CD8-positive, alpha-beta memory T cell (primary cell): ENCODE measurements at places on chromosomes 4 and X.
A peak's percentile ranks its signal among the peaks of the same experiment; 100 is the strongest.

- DNase-seq, result no peak
- H3K4me3 ChIP-seq, result no peak overlapping the region
- H3K27ac ChIP-seq, result no peak overlapping the region
Measured at GRCh38 chr4:86582410-86582809, 11.7 kb upstream of the PTPN13 start.

GRCh38 chr4:23923840-23924239 is 34.0 kb upstream of the PPARGC1A start:
- H3K4me3 ChIP-seq, result no peak overlapping the region
- no peaks in the 10 kb centered on the region for H3K4me1 ChIP-seq
- H3K27ac ChIP-seq, result no peak overlapping the region
- DNase-seq, result no peak

DNA sequence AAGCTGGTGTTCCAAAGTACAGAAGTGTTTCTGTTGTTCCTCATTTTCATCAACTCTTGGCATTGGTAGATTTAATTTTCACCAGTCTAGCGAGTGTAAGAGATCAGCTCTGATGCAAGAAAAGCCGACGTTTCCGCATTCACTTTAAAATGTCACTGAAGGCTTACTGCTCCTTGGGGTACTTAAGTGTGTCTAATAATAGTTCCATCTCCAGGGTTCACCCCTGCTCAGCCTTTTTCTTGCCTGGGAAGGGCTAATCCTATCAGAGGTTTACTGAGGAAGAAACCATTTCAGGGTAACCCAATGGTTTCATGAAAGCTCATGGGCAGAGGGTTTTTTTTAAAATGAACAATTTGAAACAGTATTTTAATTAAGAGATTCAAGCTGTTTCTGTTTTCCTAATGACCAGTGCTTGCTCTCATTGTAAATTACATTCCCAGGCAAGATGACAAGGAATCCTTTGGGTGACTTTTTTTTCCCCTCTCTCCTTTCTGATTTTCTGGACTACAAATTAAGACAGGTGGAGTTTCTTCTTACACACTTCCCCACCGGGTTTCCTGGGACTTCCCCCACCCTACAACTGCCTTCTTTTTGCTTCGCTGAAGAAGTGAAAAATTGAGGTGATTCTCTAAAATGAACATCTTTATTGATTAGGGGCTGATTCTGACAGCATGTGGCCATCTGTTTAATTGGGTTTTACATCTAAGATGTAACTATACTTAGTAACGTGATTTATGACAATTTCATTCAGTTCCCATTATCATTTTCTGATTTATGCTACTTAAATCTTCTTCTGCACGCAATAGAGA is 78.7 kb upstream of the CBLL2 start:
- H3K36me3 ChIP-seq, result no peaks in the 10 kb centered on the region
- no peak overlapping the region for H3K4me3 ChIP-seq
- DNase-seq, result no peak
- no peaks in the 10 kb centered on the region for H3K4me1 ChIP-seq

GRCh38 chr4:62028745-62029144 is 828.6 kb downstream of the ADGRL3 start:
- no peaks in the 10 kb centered on the region for H3K27me3 ChIP-seq

- no peaks in the 10 kb centered on the region for H3K36me3 ChIP-seq
- peaks cover 4% of the 10 kb centered on the region for H3K4me1 ChIP-seq
- no peaks in the 10 kb centered on the region for H3K27me3 ChIP-seq
- H3K27ac ChIP-seq, result no peak overlapping the region
- H3K4me3 ChIP-seq, result no peak overlapping the region
- no peak for DNase-seq
Measured at GRCh38 chr4:6808259-6808658, 25.7 kb downstream of the KIAA0232 start.

DNA sequence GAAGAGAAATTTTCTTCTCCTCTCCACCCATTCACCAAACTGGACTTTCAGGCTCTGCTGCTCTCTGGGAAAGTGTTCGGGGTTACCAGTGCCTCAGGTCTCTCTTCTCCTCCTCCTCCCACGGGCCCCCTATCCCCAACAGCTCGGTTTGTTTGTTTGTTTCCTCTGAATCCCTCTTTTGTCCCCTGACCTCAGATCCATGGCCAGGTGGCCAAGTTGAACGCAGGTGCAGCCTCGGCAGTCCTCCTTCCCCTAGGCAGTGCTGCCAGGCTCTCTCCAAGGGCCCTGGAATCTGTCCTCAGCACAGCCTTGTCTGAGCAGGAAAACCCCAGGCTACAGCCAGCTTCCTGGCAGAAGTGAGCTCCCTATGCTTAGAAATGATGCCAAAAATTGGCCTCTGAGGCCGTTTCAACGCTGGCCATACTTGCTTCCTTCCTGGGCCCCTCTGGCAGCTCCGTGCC is 60.0 kb downstream of the FHDC1 start:
- no peak overlapping the region for H3K4me3 ChIP-seq
- no peak for DNase-seq
- no peaks in the 10 kb centered on the region for H3K36me3 ChIP-seq
- H3K27ac ChIP-seq, result no peak overlapping the region
- H3K27me3 ChIP-seq, result no peaks in the 10 kb centered on the region
- no peaks in the 10 kb centered on the region for H3K4me1 ChIP-seq

DNA sequence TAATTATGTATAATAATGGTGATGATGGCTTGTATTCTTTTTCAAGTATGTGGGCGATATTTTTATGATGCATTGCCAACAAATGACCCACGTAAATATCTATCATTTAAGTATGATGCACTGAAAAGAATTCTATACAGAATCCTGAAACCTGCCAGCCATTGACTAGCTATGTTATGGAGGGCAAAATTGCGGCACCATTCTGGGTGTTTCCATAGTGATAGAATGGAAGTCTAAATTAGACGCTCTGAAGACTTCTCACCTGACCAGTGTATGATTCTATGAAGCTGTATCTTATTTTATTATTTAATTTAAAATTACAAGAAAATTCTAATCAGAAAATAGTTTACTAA is 677 bp upstream of the CENPC start:
- H3K27ac ChIP-seq, result peak overlapping the region; percentile 63
- H3K4me1 ChIP-seq, result peaks cover 19% of the 10 kb centered on the region
- peak overlapping the region; percentile 55 for H3K4me3 ChIP-seq
- H3K27me3 ChIP-seq, result no peaks in the 10 kb centered on the region

- H3K4me3 ChIP-seq, result no peak overlapping the region
- H3K27me3 ChIP-seq, result no peaks in the 10 kb centered on the region
- DNase-seq, result no peak
- H3K27ac ChIP-seq, result no peak overlapping the region
- H3K4me1 ChIP-seq, result no peaks in the 10 kb centered on the region
- no peaks in the 10 kb centered on the region for H3K36me3 ChIP-seq
Measured at GRCh38 chrX:17931855-17932254, 70.8 kb upstream of the RAI2 start.

GRCh38 chr4:154073107-154073822 is 284.4 kb upstream of the SFRP2 start:
- no peaks in the 10 kb centered on the region for H3K36me3 ChIP-seq
- H3K4me1 ChIP-seq, result no peaks in the 10 kb centered on the region
- H3K27ac ChIP-seq, result no peak overlapping the region
- H3K27me3 ChIP-seq, result no peaks in the 10 kb centered on the region
- no peak overlapping the region for H3K4me3 ChIP-seq

- no peaks in the 10 kb centered on the region for H3K4me1 ChIP-seq
- no peak overlapping the region for H3K4me3 ChIP-seq
- no peak overlapping the region for H3K27ac ChIP-seq
Measured at GRCh38 chr4:13921805-13922204, 294.3 kb upstream of the BOD1L1 start.

DNA sequence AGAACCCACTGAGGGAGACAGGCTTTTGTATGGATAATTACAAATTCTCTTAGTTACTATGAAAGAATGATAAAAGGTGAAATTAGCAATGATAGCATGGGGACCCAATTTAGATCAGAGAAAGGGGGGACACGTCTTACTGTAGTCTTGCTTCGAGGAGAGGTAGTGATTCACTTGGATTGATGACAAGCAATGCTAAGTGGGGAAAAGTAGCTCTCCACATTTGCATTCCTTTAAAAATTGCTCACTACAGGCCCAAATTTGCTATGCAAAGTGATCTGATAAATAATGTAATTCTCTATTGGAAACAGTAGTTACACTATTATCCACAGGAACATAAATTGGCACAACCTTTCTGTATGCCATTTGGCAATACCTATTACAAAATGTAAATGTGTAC is 42.5 kb upstream of the MAP3K15 start:
- no peak overlapping the region for H3K27ac ChIP-seq
- H3K36me3 ChIP-seq, result no peaks in the 10 kb centered on the region
- H3K4me1 ChIP-seq, result no peaks in the 10 kb centered on the region
- no peak overlapping the region for H3K4me3 ChIP-seq

- no peak overlapping the region for H3K27ac ChIP-seq
- H3K36me3 ChIP-seq, result no peaks in the 10 kb centered on the region
- H3K4me1 ChIP-seq, result no peaks in the 10 kb centered on the region
- no peak for DNase-seq
- no peak overlapping the region for H3K4me3 ChIP-seq
Measured at GRCh38 chrX:53022381-53022780, 26.2 kb upstream of the GPR173 start.

DNA sequence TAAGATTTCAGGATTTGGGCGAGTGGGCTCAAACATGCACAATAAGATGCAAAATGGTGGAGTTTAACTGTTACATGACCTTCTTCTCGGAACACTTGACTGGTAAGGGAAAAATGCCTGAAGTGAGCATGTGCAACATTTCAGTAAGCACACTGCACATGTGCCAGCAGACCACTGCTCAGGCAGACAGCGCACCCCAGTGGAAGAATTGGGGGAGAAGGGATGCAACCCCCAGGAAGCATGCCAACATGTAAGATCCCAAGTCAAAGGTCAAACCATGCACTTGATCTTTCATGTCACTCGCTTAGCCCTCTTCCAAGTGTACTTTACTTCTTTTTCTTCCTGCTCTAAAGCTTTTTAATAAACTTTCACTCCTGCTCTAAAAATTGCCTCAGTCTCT is 256.3 kb downstream of the CENPC start:
- DNase-seq, result no peak
- H3K36me3 ChIP-seq, result no peaks in the 10 kb centered on the region
- H3K27ac ChIP-seq, result no peak overlapping the region
- no peak overlapping the region for H3K4me3 ChIP-seq
- H3K4me1 ChIP-seq, result no peaks in the 10 kb centered on the region
- H3K27me3 ChIP-seq, result no peaks in the 10 kb centered on the region

GRCh38 chr4:82885410-82885809 is 5.5 kb downstream of the SEC31A start:
- no peaks in the 10 kb centered on the region for H3K27me3 ChIP-seq
- H3K27ac ChIP-seq, result no peak overlapping the region
- peaks cover 30% of the 10 kb centered on the region for H3K4me1 ChIP-seq
- no peak overlapping the region for H3K4me3 ChIP-seq
- H3K36me3 ChIP-seq, result peaks cover 9% of the 10 kb centered on the region
- DNase-seq, result no peak

- H3K4me3 ChIP-seq, result no peak overlapping the region
- no peaks in the 10 kb centered on the region for H3K27me3 ChIP-seq
- DNase-seq, result no peak
- no peak overlapping the region for H3K27ac ChIP-seq
Measured at GRCh38 chrX:149274516-149275105, 230.5 kb downstream of the IDS start.

DNA sequence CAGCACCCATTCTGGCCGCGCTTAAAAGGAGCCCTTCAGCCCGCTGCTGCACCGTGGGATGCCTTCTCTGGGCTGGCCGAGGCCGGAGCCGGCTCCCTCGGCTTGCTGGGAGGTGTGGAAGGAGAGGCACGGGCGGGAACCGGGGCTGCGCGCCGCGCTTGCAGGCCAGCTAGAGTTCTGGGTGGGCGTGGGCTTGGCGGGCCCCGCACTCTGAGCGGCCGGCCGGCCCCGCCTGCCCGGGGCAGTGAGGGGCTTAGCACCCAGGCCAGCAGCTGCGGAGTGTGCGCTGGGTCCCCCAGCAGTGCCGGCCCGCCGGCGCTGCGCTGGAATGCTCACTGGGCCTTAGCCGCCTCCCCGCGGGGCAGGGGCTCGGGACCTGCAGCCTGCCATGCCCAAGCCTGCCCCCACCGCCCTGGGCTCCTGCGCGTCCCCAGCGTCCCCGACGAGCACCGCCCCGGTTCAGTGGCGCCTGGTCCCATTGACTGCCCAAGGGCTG is 111.3 kb downstream of the PCDH18 start:
- H3K27ac ChIP-seq, result no peak overlapping the region
- no peaks in the 10 kb centered on the region for H3K36me3 ChIP-seq
- DNase-seq, result no peak
- no peaks in the 10 kb centered on the region for H3K4me1 ChIP-seq

- no peak overlapping the region for H3K4me3 ChIP-seq
- H3K36me3 ChIP-seq, result no peaks in the 10 kb centered on the region
- DNase-seq, result no peak
- no peaks in the 10 kb centered on the region for H3K27me3 ChIP-seq
- H3K27ac ChIP-seq, result no peak overlapping the region
- no peaks in the 10 kb centered on the region for H3K4me1 ChIP-seq
Measured at GRCh38 chrX:39073131-39073530, 271.9 kb downstream of the MID1IP1 start.

DNA sequence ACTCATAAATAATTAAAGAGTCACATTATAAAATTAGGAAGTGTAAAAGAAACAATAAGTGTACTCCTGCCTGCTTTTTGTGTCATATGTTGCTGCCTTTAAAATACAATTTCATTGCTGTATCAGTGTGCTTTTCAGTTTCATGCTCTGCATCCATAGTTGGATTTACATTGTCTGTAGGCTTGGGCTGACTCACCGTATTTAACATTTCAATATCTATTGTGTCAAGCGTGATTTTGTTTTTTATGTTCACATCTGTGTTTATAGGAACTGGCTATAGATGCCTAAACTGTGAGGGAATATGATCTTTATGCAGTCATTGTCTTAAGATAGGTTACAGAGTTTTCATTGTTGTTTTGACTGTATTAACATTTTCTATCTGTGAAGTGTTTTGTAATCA is 18.1 kb downstream of the CCSER1 start:
- no peak overlapping the region for H3K4me3 ChIP-seq
- H3K27ac ChIP-seq, result no peak overlapping the region
- H3K36me3 ChIP-seq, result no peaks in the 10 kb centered on the region

DNA sequence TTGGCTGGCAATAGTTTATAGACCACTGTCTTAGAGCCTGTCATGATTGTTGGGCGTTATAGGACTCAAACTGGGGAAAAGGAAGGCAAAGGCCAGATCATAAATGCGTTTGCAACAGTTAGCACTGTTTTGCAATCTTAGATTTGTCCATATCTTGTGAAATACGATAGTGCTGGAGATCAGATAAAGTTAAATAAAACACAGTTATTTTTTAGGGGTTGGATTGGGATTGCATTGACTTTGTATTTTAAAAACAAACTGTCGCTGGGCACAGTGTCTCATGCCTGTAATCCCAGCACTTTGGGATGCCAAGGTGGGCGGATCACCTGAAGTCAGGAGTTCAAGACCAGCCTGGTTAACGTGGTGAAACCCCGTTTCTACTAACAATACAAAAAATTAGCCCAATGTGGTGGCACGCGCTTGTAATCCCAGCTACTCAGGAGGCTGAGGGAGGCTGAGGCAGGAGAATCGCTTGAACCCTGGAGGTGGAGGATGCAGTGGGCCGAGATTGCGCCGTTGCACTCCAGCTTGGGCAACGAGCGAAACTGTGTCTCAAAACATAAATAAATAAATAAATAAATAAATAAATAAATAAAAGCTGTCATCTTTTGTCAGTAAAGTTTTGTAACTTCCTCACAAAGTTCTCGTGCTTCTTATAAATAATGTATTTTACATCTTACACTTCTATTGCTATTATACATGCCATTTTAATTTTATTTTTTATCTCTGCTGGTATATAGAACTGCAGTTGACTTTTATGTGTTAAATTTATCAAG is 117.2 kb downstream of the KDM6A start:
- no peak for DNase-seq
- no peak overlapping the region for H3K27ac ChIP-seq
- H3K36me3 ChIP-seq, result no peaks in the 10 kb centered on the region
- no peaks in the 10 kb centered on the region for H3K4me1 ChIP-seq
- H3K27me3 ChIP-seq, result no peaks in the 10 kb centered on the region
